Effector CD4-positive, alpha-beta T cell (primary cell): ENCODE measurements at places on chromosomes 3 and 15.

DNA sequence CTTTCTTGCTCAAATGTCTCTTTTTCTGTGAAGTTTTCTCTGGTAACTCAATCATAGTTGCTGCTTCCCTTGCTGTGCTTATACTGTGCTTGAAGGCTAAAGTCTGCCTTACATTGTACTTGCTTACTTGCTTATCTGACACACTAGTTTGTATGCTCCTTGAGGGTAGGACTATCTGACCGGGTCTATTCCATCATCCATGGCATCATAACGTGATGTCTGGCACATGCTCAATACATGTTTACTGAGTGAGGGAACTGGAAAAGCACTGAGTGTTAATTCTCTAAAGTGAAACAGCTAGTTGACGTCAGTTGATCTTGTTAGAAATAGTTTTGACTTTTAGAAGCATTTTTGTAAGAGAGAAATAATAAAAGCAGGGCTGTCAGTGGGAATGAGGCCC is 42.7 kb downstream of the MAP3K13 start:
- DNase-seq: no peak

DNA sequence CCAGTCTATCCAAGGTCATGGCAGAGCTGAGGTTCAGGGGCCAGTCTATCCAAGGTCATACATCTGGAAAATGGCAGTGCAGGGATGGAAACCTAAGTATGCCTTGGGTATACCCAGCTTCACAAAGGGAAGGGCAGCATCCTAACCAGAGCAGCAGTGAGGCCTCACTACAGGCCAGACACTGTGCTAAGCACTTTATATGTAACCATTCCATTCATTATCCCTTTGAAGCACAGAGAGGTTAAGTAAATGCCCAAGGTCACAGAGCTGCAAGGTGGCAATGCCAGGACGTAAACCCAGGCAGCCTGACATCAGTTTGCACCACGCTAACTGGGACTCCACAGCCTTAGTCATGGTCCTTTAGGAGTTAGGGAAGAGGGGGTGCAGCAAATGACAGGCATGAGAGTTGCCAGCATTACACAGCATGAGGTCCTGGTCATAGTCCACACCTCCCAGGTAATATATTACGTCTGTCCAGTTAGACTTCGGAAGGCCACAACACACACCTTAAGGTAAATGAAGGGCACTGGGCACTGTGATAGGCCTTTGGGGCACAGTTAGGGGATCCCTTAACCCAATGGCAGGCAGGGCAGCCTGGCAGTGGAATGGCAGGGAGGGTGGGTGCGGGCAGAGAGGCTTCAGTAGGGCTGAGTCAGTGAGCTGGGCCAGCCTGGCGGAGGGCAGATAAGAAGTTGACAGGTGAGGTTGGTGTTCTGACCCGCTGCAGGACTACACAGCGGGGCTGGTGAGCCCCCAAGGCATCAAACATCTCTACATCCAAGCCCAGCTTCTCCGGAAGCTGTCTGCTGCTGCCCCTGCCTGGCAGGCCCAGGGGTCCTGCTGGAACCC is 21.1 kb upstream of the CORO2B start:
- DNase-seq: no peak

GRCh38 chr3:14263317-14264005 is 84.8 kb downstream of the LSM3 start:
- DNase-seq: no peak

DNA sequence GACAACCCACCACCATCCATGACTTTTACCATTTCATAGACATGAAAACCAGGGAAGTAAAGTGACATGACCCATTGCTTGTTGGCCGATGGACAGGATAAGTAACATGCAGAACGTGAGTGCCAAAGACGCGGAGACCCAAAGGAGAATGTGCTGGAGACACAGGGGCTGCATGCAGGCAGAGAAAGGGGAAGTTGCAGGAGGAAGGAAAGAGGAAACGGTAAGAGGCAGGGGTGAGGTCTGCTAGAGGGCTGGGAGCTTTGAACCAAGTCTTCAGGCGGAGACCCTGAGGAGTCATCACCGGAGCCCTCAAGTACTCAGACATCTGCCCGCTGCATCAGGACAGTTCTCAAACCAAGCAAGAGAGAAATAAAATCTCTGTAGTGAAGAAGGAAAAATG is 34.9 kb downstream of the MAGEF1 start:
- no peak for DNase-seq

DNA sequence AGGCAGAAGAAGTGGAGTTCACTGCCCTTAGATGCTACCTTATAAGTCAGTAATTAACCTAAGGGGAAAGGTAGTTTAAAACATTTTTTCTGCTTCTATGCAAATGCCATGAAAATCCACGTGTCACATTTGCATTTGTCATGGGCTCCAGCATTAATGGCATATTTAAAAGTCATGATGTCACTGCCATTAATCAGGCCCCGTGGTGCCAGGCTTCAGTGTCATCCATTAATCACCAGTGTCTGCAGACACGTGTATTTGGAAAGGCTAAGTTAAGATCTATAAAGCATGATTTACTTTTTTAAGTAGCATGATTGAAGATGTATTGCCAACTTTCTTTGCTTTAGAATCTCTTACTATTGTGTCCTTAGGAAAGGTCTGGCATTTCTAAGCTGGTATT is 857.8 kb downstream of the TUSC7 start:
- DNase-seq: no peak
